Activated naive CD8-positive, alpha-beta T cell treated with anti-CD3 and anti-CD28 coated beads for 36 hours (primary cell): ENCODE measurements at places on chromosomes 12 and 14. TPM values are rescaled to one million over a fixed set of nuclear protein-coding genes. Genes with fewer than 3 reads are reported as not detected.

- no peak for DNase-seq
Measured at GRCh38 chr12:32151552-32151951, 44.9 kb downstream of the BICD1 start.

RNU4-1 gene
- total RNA-seq: 829 TPM

CMTM5 gene
- not detected for total RNA-seq

DNA sequence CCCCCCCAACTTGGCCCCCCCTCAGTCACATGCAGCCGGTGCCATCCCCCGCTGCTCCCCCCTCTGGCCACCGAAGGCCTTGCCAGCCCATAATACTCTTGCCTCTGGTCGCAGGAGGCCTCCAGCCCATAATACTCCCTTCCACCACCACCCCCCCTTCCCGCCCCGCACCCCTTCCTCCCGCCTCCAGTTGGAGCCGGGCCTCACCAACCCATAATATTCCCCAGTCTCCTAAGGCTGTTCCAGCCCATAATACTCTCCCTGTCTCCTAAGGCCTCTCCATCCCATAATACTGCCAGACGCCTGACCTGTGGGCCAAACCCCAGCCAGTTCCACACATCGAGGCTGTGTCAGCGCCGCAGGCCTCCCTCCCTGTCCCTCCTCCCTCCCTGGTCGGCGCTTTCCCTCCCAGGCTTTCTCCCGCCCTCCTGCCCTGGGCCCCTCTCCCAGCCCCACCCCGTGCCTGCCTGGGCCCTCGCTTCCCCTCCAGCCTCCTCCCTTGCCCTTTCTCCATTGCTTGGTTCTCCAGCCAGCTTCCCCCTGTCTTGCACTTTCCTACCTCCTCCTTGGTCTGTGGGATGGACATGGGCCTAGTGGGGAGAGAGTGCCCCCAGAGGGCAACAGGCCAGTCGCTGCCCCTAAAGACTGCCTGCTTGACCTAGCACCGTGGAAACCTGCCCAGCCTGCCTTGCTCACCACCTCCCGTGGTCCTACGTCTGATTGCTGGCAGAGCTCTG lies 6.8 kb upstream of the CHD4 start:
- peak; percentile 46 for DNase-seq

GRCh38 chr12:94536040-94536965 lies 76.6 kb upstream of the CEP83 start:
- no peak for DNase-seq

- no peak for DNase-seq
Measured at GRCh38 chr14:105328678-105329390, 14.3 kb downstream of the PACS2 start.

- no peak for DNase-seq
Measured at GRCh38 chr14:89616852-89617341, 199.9 kb upstream of the FOXN3 start.

GRCh38 chr12:102735104-102735503 lies 181.9 kb downstream of the PAH start:
- DNase-seq: no peak

- no peak for DNase-seq
Measured at GRCh38 chr12:95593266-95593871, 42.1 kb upstream of the USP44 start.

DNA sequence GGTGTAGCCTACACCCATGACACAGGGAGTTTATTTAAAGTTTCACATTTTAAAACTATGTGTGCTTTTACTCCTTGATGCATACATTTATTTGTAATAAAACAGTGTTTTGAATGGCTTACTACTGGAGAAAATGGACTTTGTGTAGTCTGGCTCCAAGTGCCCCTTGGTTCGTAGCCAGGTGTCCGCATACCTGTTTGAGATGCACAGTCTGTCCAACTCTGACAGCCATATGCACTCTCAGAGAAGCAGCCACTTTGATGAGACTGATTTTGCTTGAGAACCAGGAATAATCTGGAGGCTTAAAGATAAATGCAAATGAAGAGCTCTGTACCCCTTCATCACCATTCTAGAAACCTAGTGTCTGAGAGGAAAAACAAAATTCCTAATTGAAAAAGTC lies 24.0 kb downstream of the RTN1 start:
- no peak for DNase-seq
